ENCODE measurements at places on chromosomes 11 and 22.

DNA sequence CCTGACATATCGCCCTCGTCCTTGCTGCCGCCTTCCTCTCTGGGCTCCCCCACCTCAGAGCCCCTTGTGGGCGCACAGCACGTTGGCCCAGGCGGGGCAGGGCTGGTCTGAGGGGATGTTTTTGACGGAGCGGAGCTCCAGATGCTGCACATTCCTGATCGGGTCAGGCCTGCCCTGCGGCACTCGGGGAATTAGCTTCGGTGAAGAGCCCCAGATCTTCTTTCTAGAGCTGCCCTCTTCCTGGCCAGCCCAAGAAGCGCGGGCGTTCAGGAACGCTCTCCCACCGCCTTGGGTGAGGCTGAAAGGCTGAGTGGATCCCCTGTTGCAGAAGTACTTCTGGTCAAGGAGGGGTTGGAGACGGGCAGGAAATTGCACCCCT, 12.1 kb downstream of the YPEL4 start:
- peaks cover 13% of the 10 kb centered on the region for H3K4me1 ChIP-seq
- DNase-seq = no peak
- no peak overlapping the region for H3K27ac ChIP-seq
- peaks cover 27% of the 10 kb centered on the region for H3K27me3 ChIP-seq
- H3K36me3 ChIP-seq = no peaks in the 10 kb centered on the region

DNA sequence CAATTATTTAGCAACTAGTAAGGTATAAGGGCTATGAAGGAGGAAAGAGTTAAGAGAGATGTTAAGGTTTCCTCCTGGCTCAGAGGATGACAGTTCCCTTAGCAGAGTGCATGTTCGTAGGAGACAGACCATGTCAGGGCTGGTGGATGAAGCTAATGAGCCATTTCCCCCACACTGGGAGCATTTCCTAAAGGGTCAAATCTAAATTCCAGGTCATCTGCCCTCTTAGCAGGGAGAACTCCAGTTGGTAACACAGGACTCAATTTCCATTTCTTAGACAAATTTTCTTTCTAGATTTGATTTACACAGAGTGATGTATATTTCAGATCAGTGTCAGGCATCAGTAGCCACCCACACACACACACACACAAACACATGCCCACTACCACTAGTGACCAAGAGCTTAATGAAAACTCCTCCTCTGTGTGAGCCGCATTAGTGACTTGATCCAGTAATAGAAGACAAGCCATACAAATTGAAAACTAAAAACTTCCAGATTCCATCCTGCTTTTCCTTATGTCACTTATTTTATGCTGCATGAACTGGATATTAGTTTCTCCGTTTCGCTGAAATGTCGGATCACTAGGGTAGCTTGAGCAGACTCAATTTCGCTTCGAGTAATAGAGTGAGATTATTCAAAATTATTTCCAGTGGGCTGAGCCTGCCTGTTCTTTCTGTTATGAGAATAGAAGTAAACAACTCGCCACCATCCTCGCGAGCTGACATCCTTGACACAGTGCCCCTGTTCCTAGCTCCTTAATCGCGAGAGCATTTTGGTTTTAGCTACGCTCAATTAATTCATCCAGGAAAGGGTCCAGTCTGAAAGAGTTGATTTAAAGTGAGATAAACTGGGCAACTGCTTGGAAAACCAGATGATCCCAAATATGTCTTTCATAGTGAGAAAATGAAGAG, 582.6 kb downstream of the SOX6 start:
- no peaks in the 10 kb centered on the region for H3K27me3 ChIP-seq
- H3K4me3 ChIP-seq = no peak overlapping the region
- no peak for DNase-seq
- H3K36me3 ChIP-seq = no peaks in the 10 kb centered on the region

GRCh38 chr11:31325160-31325559, 44.4 kb downstream of the DCDC1 start:
- peaks cover 2% of the 10 kb centered on the region for H3K36me3 ChIP-seq
- no peak for DNase-seq
- H3K4me1 ChIP-seq = peaks cover 3% of the 10 kb centered on the region
- H3K27ac ChIP-seq = no peak overlapping the region
- no peak overlapping the region for H3K4me3 ChIP-seq
- H3K27me3 ChIP-seq = peaks cover 1% of the 10 kb centered on the region

- no peak for DNase-seq
- peak overlapping the region; percentile 75 for H3K4me3 ChIP-seq
- no peaks in the 10 kb centered on the region for H3K27me3 ChIP-seq
- H3K36me3 ChIP-seq = peaks cover 6% of the 10 kb centered on the region
Observed at GRCh38 chr22:41478473-41478872, 9.6 kb downstream of the ACO2 start.

DNA sequence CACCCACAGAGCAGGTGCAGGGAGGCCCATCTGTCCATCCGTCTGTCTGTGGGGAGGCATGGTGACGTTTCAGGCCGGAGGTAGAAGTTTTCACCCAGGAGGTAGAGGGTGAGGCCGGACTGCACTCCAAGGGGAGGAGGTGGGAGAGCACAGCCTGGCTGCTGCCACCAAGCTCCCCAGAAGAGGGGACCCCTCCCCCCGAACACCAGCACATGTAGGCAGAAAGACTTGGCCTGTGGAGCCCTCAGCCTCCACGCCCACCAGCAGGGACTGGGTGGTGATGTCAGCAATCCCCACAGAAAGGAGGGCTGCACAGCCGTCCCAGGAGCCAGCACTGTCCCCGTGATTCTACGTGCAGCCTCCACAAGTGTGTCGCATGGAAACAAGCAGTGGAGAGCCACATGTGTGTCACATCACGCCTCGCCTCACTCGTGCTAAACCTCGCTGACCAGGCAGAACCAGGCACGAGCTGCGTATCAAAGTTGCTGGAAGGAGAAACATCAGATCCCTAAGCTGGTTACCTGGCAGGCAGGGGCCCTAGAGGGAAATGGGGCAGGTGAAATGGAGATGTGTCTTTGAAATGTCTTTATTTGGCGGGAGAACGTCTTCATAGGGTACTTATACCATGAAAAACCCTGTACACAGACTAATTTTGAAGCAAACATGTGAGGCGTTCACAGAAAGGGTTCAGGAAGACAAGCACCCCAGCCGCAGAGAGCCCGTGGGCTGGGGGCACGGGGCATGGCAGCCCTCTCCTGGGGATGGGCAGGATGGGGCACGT, 49.1 kb downstream of the CDKN1C start:
- no peak overlapping the region for H3K4me3 ChIP-seq
- H3K4me1 ChIP-seq = peaks cover 7% of the 10 kb centered on the region
- H3K27me3 ChIP-seq = no peaks in the 10 kb centered on the region

GRCh38 chr11:32168924-32169323, 78.0 kb downstream of the RCN1 start:
- no peaks in the 10 kb centered on the region for H3K4me1 ChIP-seq
- no peak for DNase-seq
- no peak overlapping the region for H3K4me3 ChIP-seq
- peaks cover 1% of the 10 kb centered on the region for H3K27me3 ChIP-seq

DNA sequence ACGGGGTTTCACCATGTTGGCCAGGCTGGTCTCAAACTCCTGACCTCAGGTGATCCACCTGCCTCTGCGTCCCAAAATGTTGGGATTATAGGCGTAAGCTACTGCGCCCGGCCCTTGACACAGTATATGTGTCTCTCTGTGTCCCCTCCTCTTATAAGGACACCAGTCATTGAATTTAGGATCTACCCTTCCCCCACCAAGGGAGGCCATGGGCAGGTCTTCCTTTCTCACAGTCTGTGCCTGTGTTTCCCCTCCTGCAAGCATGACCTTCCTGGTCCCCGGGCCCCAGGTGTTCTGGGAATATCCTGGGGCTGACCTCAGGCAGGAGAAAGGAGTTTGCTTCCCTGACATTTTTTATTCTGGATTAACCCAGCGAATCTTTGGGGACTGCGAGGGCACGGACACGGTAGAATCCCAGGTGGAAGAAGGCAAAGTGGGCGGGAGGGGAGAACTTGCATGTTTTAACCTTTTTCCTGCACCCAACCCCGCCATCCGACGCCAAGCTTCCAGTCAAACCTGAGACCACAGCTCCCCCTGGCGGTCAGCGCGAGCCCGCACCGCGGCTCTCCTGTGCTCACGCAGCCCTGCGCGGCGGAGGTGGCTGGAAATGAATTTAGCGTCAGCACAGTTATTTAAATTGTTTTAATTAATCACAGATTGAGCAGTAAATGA, 42.1 kb upstream of the ISX start:
- no peaks in the 10 kb centered on the region for H3K36me3 ChIP-seq
- DNase-seq = peak; percentile 68
- H3K4me3 ChIP-seq = no peak overlapping the region
- no peaks in the 10 kb centered on the region for H3K4me1 ChIP-seq
- peaks cover 10% of the 10 kb centered on the region for H3K27me3 ChIP-seq
- no peak overlapping the region for H3K27ac ChIP-seq

DNA sequence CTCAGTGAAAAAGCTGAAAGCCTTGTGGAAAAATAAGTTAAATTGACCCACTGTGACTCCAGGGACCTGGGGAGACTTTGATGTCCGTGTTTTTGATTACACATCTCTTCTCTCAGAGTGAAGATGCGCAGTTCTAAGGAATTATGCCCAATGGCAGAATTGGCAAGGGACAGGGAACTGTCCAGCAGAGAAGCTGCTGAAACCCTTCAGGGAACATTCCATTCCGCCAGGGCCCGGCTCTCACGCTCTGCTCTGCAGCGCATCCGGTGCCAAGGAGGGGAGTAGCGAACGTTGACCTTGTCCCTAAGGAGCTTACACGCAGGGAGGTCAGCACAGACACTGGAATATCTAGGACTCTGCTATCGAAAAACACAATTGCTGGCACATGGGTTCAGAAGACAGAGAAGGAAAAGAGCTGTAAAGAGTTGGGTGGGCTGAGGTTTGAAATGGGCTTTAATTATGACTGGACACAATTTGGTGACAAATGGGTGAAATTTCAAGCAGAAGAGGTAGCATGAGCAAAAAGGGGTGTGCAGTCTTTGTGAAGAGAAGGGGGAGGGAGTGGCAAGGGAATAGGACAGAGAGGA, 64.5 kb upstream of the B3GAT1 start:
- peaks cover 20% of the 10 kb centered on the region for H3K27me3 ChIP-seq
- no peak overlapping the region for H3K4me3 ChIP-seq
- H3K36me3 ChIP-seq = no peaks in the 10 kb centered on the region
- no peak overlapping the region for H3K27ac ChIP-seq

GRCh38 chr22:26512149-26512793, at the start of gene TFIP11:
TFIP11 (minus strand) TSS chr22:26512473; CDS start chr22:26510272, 2,201 bp downstream.
- H3K27me3 ChIP-seq = no peaks in the 10 kb centered on the region
- peak within 1 kb of the TSS; percentile 98 for H3K27ac ChIP-seq
- DNase-seq = peak; percentile 82
- H3K4me3 ChIP-seq = peak within 1 kb of the TSS; percentile 100
- H3K36me3 ChIP-seq = peaks cover 12% of the 10 kb centered on the region
- H3K4me1 ChIP-seq = peaks cover 33% of the 10 kb centered on the region

DNA sequence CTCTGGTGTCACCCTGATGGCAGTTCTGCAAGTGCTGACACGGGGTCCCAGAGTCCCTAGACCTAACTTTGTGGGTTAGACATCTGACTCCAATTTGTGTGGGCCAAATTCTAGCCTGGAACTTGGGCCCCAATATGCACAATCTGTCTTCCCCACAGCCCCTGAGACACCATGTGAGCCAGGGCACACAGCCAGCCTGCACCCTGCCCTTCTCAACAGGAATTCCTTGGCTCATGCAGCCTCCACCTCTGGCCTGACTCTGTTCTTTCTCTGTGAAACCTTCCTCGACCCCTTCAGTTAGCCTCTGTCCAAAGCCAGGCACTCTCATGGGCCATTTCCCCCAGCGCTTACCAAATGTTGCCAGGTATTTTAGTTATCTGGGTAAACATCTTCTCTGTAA, 59.1 kb upstream of the POU2AF1 start:
- no peak overlapping the region for H3K4me3 ChIP-seq
- H3K27me3 ChIP-seq = peaks cover 4% of the 10 kb centered on the region
- H3K36me3 ChIP-seq = no peaks in the 10 kb centered on the region

- H3K27me3 ChIP-seq = peaks cover 5% of the 10 kb centered on the region
- no peaks in the 10 kb centered on the region for H3K4me1 ChIP-seq
- no peak for DNase-seq
- H3K4me3 ChIP-seq = no peak within 1 kb of the TSS
- no peaks in the 10 kb centered on the region for H3K36me3 ChIP-seq
- no peak within 1 kb of the TSS for H3K27ac ChIP-seq
Observed at GRCh38 chr11:102780491-102780918, at the start of gene MMP10. MMP10 (minus strand) TSS chr11:102780628; CDS start chr11:102780591, 37 bp downstream.

- no peak overlapping the region for H3K27ac ChIP-seq
- H3K36me3 ChIP-seq = no peaks in the 10 kb centered on the region
- no peak overlapping the region for H3K4me3 ChIP-seq
- no peak for DNase-seq
- H3K27me3 ChIP-seq = peaks cover 20% of the 10 kb centered on the region
Observed at GRCh38 chr11:120298461-120298860, 26.6 kb upstream of the TLCD5 start.

GRCh38 chr11:118010738-118011461, 24.7 kb downstream of the IL10RA start:
- DNase-seq = peak; percentile 87
- peaks cover 1% of the 10 kb centered on the region for H3K36me3 ChIP-seq
- H3K27ac ChIP-seq = peak overlapping the region; percentile 99
- H3K4me3 ChIP-seq = peak overlapping the region; percentile 28

DNA sequence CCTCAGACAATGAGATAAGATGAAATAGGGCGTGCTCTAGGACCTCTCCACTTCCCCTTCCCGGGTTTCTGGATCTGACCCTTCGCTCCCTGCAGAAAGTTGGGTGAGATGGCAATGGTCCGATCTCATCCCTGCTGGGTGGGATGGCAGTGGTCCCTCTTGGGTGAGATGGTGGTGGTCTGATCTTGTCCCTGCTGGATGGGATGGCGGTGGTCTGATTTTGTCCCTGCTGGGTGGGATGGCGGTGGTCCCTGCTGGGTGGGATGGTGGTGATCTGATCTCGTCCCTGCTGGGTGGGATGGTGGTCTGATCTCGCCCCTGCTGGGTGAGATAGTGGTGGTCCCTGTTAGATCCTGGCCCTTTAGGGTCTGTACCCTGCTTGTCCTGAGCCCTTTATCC, 21.3 kb downstream of the ST14 start:
- H3K27me3 ChIP-seq = no peaks in the 10 kb centered on the region
- peaks cover 7% of the 10 kb centered on the region for H3K36me3 ChIP-seq
- H3K4me3 ChIP-seq = peak overlapping the region; percentile 73
- peak overlapping the region; percentile 96 for H3K27ac ChIP-seq
- no peak for DNase-seq

DNA sequence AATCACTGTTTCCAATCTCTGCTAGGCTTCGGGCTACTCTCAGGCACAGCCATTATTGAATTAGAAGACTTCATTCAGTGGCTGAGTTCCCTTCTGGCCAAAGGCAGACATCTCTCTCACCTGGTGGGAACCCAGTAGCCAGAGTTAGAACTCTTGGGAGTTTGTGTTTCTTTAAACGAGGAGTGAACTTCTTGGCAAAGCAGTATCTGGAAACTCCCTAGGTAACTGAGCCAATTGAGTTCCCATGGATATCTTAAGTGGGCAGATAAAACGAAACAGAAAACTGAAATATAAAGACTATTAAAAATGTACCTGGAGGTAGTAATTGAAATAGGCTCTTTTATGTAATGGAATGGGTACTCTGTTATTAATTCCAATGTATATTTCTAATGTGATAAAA, 125.6 kb downstream of the NELL1 start:
- no peaks in the 10 kb centered on the region for H3K36me3 ChIP-seq
- no peak for DNase-seq
- no peaks in the 10 kb centered on the region for H3K27me3 ChIP-seq

GRCh38 chr22:19605508-19606331, 81.5 kb upstream of the CLDN5 start:
- peaks cover 8% of the 10 kb centered on the region for H3K4me1 ChIP-seq
- no peak for DNase-seq
- H3K36me3 ChIP-seq = no peaks in the 10 kb centered on the region
- H3K27ac ChIP-seq = no peak overlapping the region
- H3K4me3 ChIP-seq = no peak overlapping the region
- H3K27me3 ChIP-seq = peaks cover 13% of the 10 kb centered on the region

- no peaks in the 10 kb centered on the region for H3K27me3 ChIP-seq
- peaks cover 7% of the 10 kb centered on the region for H3K4me1 ChIP-seq
- no peak overlapping the region for H3K4me3 ChIP-seq
Observed at GRCh38 chr22:39379756-39380730, 19.5 kb upstream of the TAB1 start.

Measured in memory B cell (primary cell).